ENCODE measurements at places on chromosomes 6 and 20.

GRCh38 chr6:83948851-83949250 is 84.7 kb upstream of the MRAP2 start:
- DNase-seq, result no peak

DNA sequence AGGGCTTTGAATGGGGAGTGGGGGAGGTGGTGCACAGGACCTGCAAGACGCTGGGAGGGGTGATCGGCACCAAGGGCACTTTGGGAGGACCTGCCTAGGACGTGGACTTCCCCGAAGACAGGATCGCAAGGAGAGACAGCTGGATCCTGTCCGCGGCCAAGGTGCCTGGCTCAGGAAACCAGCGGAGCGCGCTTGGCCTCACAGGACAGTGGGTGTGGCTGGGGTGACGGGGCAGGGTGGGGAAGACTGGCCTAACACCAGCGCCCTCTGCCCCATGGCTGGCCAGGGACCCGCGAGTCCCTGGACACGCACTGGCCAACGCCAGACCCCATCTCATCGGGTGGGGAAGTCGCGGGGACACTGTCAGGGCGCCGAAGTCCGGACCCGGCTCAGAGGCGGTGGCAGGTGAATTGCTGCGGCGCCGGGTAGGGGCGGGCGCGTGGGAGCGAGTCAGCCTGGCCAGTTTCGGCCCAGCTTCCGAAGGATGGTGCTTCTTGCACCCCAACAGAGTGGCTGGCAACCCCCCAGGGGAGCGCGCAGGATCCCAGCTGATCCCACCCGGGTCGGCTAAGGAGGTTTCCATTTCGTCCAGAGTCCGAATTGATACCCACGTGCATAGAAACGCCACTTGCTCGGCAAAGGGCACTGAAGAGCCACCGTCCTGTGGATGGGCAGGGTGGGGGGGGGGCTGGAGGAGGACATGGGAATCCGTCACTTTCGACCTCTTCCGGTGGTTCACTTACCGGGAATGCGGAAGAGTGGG is 785 bp upstream of the THBD start:
- no peak for DNase-seq

DNA sequence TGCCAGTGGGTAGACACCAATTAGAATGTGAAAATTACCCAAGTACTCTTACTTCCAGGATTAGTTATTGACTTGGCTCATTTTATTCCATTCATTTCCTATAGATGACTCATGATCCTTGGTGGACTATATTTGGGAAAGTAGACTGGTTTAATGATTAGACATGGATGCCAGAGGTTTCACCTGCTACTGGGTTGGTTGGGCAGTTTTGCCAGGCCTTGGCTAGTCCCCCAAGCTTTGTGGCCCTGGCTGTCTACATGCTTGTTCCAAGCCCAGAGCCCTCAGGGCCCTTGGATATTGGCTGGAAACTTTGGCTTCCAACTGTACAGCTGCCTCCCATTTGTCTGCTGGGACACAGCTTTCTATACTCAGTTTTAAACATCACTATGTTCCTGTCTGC is 104.1 kb downstream of the ZFP64 start:
- no peak for DNase-seq

DNA sequence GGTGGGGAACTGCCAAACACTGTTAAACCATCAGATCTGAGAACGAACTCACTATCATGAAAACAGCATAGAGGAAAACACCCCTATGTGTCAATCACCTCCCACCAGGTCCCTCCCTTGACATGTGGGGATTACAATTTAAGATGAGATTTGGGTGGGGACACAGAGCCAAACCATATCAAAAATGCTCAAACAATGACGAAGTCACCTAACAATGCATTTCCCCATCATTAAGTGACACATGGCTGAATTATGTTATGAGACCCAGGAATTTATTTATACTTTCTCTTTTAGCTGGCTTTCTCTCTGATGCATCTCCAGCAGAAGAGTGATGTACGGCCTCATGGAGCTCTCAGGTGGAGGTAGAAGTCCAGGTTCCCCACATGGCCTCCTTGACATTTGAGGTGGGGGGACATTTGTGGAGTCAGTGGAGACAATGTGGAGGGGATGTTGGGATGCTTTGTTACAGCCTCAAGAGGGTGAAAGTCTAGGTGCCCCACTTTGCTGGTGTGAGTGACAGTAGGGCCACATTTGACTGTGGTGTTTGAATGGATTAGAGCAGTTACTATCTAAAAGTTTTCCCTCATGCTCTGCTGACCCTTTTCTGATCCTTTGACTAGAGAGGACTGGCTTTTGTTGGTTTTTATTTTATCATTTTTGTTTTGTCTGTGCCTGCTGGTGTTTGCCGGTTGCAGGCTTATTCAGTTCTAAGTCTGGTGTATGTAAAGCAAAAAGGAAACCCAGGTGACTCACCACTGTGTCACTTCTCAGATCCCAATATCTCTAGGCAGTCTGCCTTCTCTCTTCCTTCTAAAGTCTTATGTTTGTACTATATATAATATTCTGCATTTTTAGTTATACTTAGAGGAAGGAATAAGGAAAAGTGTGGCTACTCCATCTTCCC is 18.5 kb upstream of the DCBLD1 start:
- no peak for DNase-seq

DNA sequence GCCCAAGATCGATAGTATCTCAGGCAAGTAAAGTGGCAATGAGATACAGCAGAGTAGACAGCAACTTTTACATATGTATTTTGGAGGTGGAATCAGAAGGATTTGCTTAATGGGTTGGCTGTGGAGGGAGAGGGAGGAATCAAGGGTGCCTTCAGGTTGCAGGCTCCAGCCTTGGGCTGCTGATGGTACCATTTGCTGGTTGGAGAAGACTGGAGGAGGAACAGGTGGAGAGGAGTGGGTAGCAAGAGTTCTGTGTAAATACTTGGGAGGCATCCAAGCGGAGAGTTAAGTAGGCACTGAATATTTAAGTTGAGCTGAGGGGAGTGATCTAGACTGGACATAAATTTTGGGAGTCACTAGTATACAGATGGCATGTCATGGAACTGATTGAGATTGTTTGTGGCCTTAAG is 5.2 kb downstream of the BICRAL start:
- DNase-seq, result no peak

GRCh38 chr6:141552031-141552430 is 580.7 kb upstream of the GJE1 start:
- no peak for DNase-seq

- no peak for DNase-seq
Observed at GRCh38 chr6:87197547-87197946, 42.2 kb downstream of the ZNF292 start.

DNA sequence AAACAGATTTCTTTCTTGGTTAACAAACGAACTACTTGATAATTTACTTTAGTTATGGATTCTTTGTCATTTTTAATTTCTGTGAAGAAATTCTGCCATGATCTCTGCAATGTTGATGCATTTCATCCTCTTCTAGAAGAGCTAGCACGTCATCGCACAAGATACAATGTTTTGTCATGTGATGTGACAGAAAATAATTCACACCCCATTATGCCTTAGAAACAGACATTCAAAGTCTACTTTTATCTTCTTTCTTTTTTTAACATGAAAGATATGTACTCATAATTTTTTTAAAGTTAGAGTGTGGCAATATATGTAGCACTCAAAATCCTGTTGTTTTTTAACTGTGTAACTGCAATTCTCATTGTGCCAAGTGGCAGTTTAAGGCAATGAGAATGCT is 39.6 kb upstream of the NELFCD start:
- DNase-seq, result no peak

- no peak for DNase-seq
Observed at GRCh38 chr6:138382498-138383265, 5.0 kb downstream of the SMIM28 start.

GRCh38 chr6:170052991-170053821 is 237.7 kb downstream of the DLL1 start:
- no peak for DNase-seq

- no peak for DNase-seq
Observed at GRCh38 chr6:139014945-139015344, 13.6 kb upstream of the ABRACL start.

- DNase-seq, result no peak
Observed at GRCh38 chr6:170032197-170032596, 258.7 kb downstream of the DLL1 start.

- DNase-seq, result no peak
Observed at GRCh38 chr6:12134991-12135390, 122.9 kb downstream of the HIVEP1 start.

DNA sequence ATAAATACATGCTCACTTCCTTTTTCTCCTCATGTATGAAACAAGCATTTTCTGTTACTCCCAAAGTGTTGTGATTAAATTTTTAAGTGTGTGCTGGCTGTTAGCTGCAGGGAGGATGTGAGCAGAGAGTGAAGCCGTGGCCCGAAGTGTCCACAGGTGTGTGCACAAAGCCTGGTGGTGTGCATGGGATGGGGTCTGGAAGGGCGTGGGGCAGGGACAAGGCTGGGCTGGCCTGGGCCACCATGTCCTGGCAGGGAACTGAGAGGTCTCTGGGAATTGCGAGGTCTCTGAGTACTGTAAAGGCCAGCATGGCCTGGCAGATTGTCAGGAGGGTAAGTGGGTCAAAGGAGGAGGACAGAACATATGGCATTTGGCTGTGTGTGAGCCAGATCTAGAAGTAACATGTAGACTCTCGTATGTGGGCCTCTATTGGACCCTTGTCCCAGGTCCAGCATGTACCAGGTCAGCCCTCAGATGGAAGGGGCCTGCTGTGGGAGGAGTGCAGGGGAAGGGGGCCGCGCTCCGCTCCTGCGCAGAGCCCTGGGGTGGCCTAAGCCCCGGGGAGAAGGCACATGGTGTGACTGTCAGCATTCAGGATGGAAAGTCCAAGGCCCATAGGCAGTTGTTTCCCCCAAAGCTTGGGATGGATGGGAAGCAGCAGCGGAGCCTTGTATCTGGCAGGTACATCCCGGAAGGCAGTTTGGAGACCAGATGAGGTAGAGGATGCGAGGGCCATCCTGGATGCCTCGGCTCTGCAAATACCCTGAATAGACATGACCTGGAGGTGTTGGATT is 45.1 kb upstream of the PHACTR3 start:
- no peak for DNase-seq

DNA sequence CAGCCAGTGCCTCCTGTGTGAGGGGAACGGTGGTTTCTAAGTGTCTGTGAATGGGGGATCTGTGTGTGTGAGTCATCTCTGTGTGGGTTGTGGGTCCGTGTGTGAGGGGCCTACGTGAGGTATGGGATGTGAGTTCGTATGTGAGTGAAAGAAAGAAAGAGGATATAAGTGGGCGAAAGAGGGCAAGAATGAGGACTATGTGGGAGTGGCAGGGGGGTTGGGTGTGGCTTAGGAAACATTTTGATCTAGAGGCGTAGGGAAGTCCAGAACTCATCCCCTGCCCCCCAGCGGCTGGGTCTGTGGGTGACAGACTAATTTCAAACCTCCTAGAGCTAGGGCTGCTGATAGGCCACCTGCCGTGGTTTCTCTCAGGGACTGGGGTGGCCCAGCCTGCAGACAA is 35.5 kb downstream of the DHX35 start:
- no peak for DNase-seq

- DNase-seq, result no peak
Observed at GRCh38 chr6:125748406-125749172, 843 bp upstream of the HEY2 start.
